ENCODE measurements at places on chromosomes 12 and 14.

DNA sequence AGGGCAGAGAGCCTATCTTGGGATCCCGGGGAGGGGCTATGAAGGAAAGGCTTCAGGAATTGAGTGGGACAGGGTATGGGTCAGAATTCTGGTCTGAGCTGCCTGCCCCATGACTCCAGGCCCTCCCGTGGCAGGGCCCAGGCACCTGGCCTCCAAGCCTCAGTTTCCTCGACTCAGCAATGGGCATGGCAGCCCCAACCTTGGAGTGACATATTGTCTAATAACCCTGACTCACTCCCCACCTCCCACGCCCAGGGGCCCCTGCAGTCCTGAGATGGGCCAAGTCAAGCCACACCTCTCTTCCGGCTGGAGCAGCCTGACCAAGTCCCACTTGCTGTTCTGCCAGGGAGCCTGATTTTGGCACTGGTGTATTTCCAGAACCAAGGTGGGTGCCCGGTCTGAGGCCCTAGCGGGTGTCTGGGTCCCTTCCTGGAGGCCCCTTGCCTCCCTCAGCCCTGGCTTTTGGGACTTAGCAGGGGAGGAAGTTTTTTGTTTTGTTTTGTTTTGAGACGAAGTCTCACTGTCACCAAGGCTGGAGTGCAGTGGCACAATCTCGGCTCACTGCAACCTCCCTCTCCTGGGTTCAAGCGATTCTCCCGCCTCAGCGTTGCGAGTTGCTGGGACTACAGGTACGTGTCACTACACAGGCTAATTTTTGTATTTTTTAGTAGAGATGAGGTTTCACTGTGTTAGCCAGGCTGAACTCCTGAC is 40.3 kb upstream of the RCOR1 start:
- no peak for DNase-seq

DNA sequence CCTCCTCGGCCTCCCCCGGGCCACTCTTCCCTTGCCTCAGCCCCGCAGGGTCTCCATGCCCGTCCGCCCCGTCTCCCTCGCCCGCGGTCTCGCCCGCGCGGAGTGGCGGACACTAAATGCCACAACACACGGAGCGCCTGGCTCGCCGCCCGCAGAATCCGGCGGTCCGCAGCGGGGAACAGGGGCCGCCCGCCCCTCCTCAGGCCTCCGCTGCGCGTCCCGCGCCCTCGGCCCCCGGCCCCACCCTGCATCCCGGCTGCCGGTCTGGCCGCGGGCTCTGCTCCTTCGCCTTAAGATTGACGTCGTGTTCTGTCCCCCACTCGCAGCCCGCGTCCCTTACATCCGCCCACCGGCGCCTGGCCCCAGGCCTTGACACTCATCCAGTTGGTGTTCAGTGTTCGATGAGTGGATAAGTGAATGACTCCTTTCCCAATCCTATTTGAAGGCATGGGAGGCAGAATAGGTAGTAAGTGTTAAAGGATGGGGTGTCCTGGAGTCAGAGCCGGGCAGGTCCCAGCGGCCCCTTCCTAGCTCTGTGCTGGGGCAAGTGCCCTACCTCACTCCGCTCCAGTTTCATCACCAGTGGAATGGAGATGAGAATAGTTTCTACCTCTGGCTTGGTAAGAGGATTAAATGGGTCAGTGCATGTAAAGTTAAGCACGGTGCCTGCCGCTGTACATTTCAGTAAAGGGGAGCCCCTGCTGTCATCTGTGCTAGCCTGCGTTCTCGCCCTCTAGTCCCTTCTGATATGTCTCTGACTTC is 622 bp downstream of the TECPR2 start:
- peak; percentile 11 for DNase-seq

GRCh38 chr12:26062566-26062965 is 62.3 kb downstream of the BHLHE41 start:
- no peak for DNase-seq

DNA sequence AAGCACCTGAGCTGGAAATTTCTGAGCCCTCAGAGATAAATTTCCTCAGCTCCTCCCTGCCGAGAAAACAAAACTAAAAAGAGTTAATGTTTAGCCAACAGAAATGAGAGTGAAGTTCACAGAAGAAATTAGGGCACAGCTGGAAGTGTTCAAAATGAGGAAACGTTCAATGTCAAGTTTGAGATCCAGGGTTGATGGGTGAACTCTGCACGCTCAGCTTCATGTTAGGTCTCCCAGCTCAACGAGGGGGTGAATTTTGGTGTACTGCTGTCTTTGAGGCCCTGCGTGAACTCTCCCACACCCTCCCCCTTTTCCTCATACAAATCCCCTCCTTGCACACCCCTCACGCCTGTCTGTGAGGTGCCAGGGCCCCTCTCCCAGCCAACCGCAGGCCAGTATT is 13.3 kb upstream of the OAS3 start:
- no peak for DNase-seq

- no peak for DNase-seq
Observed at GRCh38 chr12:3319723-3320492, 171.1 kb upstream of the PRMT8 start.

DNA sequence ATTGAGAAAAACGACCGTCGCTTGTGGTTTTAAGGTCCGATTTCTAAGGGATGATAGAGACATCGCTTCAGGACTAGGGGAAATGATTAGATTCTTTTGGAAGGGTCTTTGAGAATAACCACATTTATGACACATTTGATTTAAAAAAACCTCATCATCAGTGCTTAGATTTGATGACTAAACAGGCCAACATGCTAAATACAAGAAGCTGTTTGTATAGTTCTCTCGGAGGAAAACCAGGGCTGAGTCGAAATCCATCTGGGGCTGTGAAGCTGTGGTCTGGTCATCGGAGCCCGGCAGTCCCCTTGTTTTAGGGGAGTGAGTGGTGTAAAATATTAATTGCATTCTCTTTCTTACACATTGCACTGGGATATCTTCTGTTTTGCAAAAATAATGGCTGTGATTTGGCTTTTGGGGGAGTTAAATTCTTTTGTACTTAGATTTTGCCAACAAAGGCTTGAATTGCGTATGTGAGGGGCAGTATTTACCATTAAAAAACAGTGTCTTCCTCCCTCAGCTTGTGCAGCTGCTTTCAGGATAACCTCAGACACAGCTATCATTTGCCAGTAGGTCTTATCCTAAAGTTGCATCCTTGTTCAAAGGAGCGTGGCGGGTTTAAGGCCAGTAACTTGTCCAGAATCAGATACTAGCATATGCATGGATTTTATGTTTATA is 550 bp downstream of the GNG2 start:
- DNase-seq = no peak

DNA sequence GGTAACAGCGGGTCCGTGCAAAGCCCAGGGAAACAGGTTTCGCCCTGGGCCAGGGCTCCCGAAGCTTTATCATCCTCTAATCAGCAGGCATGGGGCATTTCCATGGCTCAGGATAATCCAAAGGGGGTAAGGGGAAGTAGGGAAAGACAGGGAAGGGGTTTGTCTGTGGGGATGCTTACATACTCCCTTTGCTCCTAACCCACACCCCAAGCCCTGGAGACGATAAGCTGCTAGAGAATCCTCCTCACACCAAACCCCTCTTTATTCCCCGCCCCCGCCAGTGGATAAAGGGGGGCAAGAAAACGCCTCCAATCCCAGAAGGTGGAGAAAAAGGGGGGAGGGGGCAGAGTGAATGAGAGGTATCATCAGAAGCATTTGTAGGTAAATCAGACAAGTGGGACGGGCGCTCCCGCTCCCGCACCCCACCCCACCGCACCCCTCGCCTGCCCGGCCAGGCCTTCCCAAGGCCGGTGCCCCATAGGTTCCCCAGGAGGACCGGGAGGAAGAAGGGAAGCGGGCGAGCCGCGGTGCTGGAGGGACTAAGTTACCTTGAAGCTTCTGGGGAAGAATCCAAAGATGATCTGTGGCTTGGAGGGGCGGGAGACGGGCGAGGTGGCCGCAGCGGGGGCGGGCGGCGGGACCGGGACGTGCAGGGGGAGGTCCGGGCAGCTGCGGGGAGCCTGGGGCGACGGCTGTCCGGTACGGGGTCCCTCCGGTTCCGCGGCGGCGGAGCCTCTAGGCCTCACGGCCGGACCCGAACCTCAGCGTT is 762 bp downstream of the PPP2R5E start:
- no peak for DNase-seq

DNA sequence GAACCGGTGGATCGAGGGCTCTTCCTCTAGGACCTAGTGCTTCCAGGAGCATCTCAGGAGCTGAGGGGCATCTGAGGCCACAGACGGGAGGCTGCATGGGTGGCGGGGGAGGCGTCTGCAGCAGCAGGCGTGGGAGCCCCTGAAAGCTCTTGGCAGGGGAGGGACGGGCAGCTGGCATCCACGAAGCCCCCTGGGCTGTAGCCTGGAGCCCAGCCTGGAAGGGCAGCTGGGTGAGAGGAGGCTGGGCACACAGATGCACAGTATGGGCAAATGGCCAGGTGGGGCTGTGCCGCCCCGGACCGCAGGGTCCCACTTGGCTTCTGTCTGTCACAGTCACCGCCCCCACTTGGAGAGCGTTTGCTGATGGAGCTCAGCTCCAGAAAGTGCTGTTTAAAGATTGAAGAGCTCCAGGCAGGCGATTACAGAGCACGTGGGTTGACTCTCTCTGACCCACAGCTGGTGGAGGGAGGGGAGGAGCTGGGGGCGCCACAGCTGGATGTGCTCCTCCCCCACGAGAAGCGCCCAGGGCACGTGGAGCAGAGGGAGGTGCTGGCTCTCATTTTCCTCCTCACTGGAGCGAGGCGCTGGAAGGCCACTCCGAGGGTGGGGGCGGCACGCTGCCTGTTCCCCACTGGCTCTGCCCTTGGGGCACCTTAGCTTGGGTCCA is 155.0 kb upstream of the C14orf180 start:
- no peak for DNase-seq

DNA sequence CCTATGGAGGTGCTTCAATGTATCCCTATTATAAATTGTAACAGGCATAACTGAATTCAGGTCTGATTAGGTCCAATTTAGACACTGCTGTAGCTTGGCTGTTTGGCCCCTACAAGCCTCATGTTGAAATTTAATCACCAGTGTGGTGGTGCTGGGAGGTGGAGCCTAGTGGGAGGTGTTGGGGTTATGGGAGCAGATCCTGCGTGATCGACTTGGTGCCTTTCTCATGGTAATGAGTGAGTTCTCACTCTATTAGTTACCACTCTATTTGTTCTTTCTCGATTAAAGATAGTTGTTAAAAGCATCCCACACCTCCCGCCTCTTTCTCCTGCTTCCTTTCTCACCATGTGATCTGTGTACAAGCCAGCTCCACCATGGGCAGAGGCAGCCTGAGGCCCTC is 122.1 kb downstream of the FOXA1 start:
- DNase-seq = no peak

- no peak for DNase-seq
Observed at GRCh38 chr14:85508863-85509262, 21.1 kb upstream of the FLRT2 start.

- no peak for DNase-seq
Observed at GRCh38 chr14:85644211-85644610, 114.3 kb downstream of the FLRT2 start.

DNA sequence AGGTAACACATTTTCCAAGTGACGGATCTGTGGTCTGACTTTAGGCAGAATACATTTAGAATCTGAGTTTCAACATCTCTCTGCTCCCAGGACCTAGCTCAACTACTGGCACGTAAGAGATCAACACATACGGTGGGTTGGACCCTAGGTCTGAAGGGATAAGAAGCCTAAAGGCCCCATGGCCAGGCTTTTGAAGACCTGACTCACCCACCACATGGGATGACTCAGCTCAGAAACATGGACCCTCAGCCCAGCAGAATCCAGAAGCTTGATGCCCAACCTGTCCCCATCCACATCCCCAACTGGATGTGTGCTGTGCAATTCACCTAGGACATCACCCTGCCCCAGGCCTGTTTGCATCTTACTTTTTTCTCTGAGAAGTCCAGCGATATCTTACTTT is 770.2 kb downstream of the BCL11B start:
- DNase-seq = no peak

DNA sequence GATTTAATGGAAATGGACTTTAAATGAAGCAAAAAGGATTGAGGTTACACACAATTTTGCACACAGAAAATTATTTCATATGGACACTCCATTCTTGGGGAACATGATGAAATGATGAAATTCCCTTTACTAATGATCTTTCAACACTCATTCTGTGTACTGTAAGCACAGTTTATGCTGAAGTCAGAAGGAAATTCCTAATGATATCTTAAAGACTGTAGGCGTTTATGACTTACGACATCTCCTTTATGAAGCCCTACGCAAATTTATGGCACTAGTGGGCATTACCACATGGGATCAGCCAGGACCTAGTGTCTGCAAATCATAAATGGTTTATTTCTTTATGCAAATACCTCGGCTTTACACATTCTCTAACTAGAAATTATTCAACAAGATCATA is 97.9 kb upstream of the SOX5 start:
- no peak for DNase-seq

- no peak for DNase-seq
Observed at GRCh38 chr12:64268409-64268808, 46.3 kb upstream of the KICS2 start.

GRCh38 chr12:65505386-65506121 is 227.1 kb downstream of the MSRB3 start:
- DNase-seq = no peak

GRCh38 chr12:109927622-109928021 is 27.5 kb downstream of the TCHP start:
- DNase-seq = peak; percentile 35

DNA sequence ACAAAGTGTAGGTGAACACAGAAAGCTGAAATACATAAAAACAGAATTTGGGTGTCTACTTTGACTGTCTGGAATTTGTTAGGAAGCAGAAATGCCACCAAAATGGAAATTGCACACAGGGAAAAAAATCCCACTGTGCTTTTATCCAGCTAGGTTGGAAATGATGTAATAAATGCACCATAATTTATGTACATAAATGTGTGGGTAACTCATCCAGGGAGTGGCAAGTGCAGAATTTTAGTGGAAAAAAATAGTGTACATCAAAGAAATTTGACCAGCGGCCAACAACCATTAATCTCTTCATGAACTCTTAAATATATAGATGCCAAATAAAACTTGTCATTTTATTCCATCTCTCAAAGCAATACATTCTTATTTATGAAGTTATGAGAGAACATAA is 105.6 kb downstream of the LLPH start:
- DNase-seq = no peak

GRCh38 chr14:89175881-89176799 is 240.9 kb downstream of the FOXN3 start:
- DNase-seq = no peak

DNA sequence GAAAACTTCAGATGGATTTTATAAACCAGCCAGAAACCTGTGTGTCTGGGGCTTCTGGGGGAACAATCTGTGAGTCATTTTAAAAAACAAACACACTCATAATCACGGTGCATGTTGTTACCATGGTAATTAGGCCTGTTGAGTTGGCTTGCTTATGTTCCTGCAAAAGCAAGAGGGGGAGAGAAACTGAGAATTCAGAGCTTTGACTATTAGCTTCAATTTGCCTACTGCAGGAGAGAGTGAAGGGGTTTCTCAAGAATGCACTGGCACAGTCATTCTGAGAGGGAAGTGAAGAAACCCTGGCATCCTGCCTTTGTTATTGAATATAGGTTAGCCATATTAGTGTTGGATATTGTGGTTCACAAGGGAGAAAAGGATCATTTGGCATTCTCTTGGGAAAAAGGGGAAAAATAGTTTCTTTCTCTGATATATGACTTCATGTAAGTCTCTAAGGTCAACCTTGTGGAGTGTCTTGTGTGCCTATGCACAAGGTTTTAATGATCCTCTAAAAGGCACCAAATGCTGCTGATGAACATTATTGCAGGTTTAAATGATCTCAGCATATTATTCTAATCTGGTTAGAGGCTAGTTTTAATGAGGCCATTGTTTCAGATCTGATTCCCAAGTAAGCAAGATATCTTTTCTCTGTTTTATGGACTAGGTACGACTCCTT is 12.9 kb downstream of the GNG2 start:
- DNase-seq = no peak

- peak; percentile 59 for DNase-seq
Observed at GRCh38 chr14:35416108-35416750, 11.7 kb upstream of the NFKBIA start.

GRCh38 chr14:90730206-90730766 is 85.9 kb downstream of the TTC7B start:
- DNase-seq = no peak
